ENCODE measurements at places on chromosomes 3 and 15. TPM values are rescaled to one million over a fixed set of nuclear protein-coding genes. Genes with fewer than 3 reads are reported as not detected.

GRCh38 chr3:129277829-129278271, 820 bp upstream of the HMCES start:
- DNase-seq = no peak

GRCh38 chr15:96514607-96515285, 184.2 kb downstream of the NR2F2 start:
- DNase-seq = no peak

The SPPL2A gene
- total RNA-seq = 234 TPM

The RETNLB gene
- total RNA-seq = not detected

All from psoas muscle (tissue), 8 donors.